ENCODE measurements at places on chromosomes 6 and 20.

GRCh38 chr6:2221726-2222274, 23.6 kb downstream of the GMDS start:
- no peak for DNase-seq

GRCh38 chr20:55961376-55962330, 43.7 kb downstream of the CBLN4 start:
- no peak for DNase-seq

- no peak for DNase-seq
These were observed 166.8 kb upstream of the SLC22A16 start for GRCh38 chr6:110643175-110643574.

DNA sequence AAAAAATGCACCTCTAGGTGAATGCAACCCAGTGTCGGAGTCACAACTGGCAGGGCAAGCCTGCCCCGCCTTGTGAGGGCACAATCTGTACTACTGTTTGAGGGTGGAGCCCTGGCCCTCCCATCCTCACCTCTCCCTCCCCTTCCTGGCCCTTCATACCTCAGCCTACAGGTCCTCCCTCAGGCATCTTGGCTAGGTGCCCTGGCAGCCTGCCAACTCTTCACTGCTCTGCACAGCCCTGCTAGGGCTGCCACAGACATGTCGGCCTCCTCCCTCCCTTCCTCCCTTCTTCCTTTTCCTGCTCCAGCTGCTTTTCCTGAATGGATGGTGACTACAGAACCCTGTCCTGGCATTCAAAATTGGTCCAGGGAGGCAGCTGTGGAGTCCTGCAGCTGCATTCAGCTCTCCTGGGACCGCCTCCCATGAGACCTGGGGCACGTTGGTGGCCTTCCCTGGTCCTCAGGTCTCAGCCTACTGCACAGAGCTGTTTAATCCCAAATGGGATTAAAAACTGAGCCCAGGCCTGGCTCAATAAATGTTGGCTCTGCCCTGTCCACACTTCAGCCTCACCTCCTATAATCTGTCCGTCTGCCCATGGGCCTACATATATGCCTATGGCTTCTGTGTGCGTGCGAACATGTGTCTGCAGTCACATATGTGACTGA, 52.7 kb downstream of the CDH22 start:
- DNase-seq: peak; percentile 84

DNA sequence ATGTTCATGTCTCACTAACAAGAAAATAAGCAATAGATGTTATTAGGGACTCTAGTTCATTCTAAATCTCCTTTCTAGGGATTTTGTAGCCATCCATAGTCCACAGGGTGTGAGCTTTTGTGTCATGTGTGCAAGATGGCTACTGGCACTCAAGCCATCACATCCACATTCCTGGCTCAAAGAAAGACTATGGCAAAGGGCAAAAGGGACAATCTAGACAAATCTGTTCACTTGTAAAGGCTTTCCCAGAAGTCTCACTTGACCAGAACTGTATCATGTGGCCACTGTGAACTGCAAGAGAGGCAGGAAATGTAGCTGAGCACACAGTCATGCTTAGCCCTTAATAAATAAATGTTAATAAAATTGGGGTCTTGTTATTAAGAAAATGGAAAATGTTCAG, 212.6 kb upstream of the EXOC2 start:
- no peak for DNase-seq

GRCh38 chr6:71277926-71278600, 10.5 kb upstream of the OGFRL1 start:
- DNase-seq: no peak

GRCh38 chr6:100084316-100084990, 90.4 kb upstream of the MCHR2 start:
- DNase-seq: no peak

GRCh38 chr6:113980937-113981554, 10.1 kb upstream of the HDAC2 start:
- peak; percentile 4 for DNase-seq

DNA sequence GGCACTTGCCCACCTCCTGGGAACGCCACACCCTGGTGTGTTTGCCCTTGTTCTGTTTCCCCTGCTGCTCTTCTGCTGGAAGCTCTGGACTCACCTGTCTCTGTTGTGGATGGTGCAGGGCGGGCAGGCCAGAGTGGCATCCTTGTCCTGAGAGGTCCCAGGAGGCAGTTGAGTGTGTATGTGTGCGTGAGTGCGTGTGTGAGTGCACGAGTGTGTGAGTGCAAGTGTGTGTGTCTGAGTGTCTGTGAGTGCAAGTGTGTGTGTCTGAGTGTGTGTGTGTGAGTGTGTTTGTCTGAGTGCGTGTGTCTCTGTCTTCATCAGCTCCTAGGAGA, 12.2 kb downstream of the IGF2R start:
- DNase-seq: no peak

- no peak for DNase-seq
These were observed 603.2 kb downstream of the RNF144B start for GRCh38 chr6:18990059-18990978.

- peak; percentile 12 for DNase-seq
These were observed 166.1 kb downstream of the CD83 start for GRCh38 chr6:14283600-14284235.

DNA sequence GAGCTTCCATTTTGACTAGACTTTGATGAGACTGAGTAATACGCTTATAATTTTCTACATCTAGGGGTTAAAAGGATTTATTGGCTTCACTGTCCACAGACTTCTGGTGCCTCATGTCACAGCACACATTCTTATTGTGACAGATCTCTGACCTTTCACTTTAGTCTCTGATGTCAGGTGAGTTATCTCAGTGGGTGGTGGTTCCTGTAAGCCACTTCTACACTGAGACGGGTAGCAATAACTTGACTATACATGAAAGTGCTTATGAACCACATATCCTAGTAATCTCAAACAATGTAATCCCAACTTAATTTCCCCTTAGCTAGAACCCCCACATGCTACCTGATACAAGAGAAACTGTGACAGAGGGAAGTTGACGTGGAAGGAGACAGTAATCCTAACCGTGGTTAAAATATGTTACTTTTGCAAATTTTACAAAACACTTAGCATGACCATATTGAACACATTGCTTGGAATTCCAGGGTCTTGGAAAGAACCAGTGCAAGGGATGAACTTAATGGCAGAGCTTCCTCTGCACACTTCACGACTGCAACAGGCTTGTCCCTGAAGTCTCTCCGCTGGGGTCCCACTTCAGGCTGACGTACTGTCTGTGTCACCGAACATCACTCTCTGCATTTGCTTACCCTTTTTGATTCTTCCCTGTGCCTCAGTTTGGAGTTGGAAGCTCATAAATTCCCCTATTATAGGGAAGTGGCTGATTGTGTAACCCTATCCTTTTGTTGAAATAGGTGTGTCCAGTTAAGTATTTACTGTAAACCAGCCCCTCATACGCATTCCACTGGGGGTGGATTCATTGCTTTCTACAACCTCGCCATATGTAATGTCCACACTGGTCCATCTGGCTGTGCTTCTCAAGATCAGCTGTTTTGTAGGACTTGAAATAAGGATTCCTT, 6.4 kb upstream of the TRIM40 start:
- DNase-seq: no peak

DNA sequence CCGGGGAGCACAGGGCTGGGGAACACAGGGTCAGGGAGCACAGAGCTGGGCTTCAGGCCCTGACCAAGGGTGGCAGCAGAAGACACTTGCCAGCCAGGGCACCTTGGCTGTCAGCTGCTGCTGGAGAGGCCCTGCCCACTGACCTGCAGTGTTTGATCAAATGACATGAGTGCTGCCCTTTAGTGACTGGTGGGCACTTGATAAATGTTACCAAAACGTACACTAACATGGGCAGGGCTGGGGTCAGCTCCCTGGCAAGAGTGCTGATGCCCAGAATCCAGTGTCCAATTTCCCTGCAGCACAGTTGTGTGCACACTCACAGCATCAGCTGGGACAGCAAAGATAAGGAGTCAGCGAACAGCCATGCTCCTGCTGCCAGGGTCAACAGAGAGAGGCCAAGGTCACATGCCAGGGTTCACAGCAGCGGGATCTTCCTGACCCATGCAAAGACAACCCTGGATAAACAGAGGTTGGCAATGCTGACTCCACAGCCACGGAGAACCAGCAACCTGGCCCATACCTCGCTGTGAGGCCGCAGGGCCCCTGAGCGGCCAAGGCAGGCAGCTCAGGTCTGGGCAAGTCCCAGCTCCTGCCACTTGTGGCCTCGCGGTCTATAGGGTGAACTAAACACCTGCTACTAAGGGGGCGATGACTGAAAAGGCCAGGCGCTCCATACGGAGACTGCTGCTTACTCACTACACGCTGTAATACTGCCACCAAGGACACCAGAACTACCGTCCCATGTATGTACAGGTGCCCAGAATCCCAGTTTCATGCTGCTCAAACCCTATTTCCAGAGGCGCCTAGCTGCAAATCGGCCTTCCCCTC, 46.3 kb downstream of the NINL start:
- no peak for DNase-seq

DNA sequence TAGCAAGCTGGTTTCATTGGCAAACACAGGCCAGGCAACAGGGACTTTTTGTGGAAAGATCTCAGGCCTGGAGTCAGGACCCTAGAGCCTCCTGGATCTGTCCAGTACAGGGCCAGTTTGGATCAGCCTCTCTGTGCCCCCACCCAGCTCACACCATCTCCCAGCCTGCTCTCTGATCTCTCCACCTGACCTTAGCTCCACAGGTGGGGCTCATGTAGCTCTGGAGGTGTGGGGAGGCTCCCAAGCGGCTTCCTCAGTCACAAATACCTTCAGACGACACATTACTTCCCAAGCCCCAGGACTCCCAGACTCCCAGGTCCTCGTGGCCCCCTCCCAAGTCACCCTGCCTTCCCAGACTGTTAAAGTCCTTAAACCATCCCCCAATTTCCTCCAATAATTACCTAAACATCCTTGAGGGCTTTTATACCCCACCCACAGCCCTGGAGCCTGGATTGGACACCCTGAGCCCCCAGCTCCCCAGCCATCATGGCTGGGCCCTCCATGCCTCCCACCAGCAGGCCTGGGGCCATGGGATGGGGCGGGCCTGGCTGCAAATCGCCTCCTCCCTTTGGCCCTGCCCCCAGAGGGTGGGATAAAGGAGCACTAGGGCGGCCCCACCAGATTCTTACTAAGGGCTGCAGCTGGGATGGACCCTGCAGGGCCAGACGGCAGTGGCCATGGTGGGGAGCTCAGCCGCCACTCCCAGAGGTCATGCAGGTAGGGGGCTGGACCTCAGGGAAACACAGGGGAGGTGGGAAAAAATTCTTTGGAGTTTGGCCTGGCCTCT, 15.9 kb upstream of the FANCE start:
- no peak for DNase-seq

GRCh38 chr20:19976595-19977372, 40.4 kb upstream of the NAA20 start:
- DNase-seq: no peak

GRCh38 chr6:130129762-130130246, 92.9 kb downstream of the SAMD3 start:
- no peak for DNase-seq

DNA sequence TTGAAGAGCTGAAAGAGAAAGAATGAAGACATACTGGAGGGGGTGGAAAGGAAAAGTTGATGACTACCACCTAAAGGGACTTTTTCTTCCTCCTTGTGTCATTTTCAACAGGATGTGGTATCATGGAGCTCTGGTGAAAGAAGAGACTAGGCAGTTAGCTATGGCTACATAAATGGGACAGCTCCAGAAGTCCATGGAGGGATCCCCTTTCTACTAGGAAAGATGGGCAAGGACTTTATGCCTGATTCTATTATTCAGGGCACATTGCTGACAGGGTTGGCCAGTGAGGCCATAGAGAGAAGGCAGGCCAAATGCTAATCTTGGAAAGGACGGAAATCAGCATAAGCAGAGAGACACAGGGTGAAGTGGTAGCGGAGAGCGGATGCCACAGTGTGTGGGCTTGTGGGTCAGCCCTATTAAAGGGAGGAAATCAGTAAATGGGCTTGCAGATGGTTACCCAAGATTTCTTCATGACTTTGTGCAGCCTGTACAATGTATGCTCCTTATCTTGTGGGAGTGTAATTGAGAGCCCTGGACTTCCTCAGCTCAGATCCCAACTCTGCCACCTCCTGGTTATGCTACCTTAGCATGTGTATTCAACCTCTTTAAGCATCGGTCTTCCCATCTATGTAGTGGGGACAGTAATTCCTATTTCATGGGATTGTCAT, 77.4 kb upstream of the TMEM170B start:
- no peak for DNase-seq

- no peak for DNase-seq
These were observed 109.5 kb upstream of the SMLR1 start for GRCh38 chr6:130717657-130718056.

DNA sequence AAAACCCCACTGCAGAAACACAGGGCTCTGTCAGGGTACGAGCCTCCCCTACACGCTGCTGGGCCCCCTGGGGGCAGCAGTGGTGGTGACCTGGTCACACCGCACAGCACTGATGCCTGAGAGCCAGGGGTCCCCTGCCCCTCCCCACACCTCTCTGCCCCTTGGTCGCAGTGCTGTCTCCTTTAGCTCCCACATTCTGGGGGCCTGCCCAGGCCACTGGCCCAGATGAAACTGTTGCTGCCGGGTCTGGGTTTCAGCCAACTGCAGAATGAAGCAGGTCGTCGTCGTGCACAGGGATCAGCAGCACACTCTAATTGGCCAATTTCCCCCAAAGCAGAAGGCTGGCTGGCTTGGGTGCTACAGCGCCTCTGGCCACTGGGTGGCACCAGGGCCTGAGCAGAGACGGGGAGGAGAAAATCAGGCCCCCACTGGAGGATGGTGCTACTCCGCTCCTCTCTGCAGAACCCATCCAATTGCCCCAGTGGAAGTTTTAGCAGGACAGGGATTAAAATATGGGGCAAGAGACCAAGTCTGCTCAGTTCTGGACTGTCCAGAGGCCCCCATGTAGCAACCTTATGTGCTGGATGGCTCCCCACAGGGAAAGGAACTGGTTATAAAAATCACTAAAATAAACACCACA, 26.1 kb downstream of the DIDO1 start:
- peak; percentile 78 for DNase-seq

DNA sequence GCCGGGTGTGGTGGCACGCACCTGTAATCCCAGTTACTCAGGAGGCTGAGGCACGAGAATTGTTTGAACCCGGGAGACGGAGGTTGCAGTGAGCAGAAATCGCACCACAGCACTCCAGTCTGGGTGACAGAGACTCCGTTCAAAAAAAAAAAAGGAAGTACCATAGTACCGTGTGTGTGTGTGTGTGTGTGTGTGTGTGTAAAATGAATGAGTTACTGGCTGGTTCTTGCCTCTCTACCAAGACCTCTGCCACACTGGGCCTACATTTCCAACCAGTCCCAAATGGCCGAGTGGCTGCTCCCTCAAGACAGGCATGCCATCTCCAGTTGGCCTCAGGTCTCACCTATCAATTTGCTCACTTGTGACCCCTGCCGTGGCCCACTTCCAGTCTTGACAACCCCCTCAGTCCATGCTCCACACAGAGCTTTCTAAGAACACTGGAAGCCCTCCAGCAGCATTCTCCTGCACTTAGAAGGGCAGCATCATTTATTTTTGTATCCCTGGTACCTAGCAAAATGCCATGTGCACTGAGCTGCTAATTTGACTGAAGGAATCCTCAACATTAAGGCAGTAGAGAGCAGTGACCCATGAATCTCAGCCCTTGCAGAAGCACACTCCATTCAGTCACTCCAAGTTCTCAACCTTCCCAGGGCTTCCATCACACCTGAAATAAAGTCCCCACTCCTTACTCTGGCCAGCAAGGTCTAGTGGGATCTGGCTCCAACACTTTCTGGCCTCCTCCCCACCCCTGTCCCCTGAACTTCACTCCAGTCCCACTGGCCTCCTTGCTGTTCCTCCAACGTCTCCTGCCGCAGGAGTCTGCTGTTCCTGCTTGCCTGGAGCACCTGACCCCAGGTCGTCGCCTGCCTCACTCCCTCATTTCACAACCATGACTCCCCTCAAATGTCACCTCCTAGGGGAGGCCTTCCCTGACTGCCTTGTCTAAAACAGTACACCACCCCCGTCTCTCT, 29.9 kb downstream of the COX4I2 start:
- no peak for DNase-seq

- DNase-seq: no peak
These were observed 110.7 kb upstream of the ADGRF1 start for GRCh38 chr6:47152666-47153403.
